ENCODE measurements at places on chromosomes 2 and 18.

GRCh38 chr2:55763721-55764120, 70.1 kb upstream of the PNPT1 start:
- no peak for DNase-seq

DNA sequence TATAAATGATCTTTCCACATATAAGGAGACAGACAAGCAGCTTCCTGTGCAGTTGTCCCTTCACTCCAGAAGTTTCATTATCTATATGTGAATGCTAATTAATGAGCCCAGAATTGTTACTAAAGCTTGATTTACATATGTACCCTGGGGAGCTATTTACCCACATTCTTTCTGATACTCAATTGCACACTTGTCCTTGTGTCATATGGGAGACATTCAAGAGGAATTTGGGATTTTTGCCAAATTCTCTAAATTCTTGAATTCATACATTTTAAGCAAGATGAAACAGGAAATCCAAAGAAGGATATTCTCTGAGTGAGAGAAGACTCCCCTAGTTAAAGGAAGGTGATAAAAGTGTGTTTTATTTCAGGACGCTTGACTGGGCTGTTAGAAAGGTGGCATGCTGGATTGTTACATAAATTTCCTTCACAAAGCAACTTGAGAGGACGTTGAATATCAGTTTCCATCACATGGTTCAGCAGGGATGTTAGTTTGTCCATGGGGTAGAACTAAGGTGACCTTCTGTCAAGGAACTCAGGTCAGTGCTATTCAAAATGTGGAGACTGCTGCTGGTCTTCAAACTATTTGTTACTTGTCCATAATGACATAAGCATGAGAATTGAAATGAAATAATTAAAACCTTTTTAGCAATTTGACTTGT, 368.2 kb downstream of the IRS1 start:
- DNase-seq, result peak; percentile 91

DNA sequence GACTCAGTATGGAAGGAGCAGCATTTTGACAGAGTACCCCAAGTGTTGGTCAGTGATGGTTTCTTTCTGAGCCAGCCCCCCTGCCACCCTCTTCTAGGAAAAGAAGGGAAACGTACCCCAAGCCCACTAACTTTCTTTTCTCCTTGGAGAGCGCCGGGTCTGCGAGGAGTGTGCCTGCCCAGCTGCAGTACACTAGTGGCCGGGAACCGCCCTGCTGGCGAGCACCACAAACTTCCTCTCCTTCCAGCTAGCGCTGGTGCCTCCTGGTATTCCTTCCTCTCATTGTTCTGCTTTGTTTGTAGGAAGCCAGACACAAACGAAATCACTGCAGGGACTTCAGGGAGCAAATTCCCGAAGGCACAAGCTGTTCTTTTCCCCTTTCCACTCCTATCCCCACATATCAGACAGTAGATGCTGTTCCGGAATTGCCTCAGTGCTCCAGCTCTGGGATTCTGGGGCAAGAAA, 1.8 kb downstream of the CCDC85A start:
- DNase-seq, result peak; percentile 27

DNA sequence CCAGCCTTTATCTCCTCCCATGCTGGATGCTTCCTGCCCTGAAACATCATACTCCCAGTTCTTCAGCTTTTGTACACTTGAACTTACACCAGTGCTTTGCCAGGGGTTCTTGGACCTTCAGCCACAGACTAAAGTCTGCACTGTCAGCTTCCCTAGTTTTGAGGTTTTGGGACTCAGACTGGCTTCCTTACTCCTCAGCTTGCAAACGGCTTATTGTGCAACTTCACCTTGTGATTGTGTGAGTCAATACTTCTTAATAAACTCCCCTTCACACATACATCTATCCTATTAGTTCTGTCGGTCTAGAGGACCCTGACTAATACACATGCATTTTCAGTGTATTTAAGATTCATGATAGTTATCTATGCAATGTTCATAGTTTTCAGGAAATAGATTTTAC, 35.8 kb upstream of the ZNF804A start:
- no peak for DNase-seq

- DNase-seq, result no peak
Measured at GRCh38 chr2:64853306-64853705, 135.9 kb upstream of the SLC1A4 start.

- DNase-seq, result peak; percentile 22
Measured at GRCh38 chr2:18792226-18792629, 202.9 kb upstream of the NT5C1B start.

DNA sequence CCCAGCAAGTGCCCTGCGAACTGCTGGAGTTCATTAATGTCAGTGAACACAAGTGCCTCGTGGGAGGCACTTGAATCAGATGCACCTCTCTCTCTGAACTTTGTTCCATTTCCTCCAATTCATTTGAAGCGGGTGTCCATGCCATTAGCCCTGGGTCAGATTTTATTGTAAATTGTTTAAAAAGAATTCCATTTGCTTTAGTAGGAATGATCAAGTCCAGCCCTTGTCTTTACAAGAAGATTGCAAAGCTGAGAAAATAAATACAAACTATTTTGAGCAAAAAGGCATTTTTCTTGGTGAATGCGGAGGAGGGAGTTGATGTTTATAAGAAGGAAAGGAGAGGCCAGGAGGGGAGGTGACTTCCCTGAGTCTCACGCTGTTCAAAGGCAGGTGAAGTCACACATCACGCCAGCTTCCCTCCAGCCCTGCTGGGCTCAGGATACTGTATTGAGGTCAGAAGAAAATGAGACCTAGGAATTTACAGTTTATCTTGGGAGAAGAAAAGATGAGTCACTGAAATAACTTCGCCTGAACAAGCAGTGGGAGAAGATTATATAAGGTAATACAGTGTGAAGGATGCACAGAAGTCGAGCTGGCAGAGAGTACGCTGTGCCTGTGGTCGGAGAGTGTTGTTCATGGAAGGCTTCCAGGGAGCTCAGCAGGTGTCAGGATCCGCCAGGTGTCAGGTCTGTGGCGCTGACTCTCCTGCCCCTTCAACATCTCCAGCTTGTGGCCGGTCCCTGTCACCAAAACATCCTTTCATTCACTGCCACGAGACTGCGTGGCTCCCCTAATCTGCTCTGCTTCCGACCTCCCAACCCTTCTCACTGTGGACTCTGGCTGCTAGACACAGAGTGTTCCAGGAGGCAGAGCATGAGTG, 36.5 kb downstream of the EFR3B start:
- DNase-seq, result peak; percentile 77

- no peak for DNase-seq
Measured at GRCh38 chr18:78448106-78448505, 531.5 kb upstream of the SALL3 start.

DNA sequence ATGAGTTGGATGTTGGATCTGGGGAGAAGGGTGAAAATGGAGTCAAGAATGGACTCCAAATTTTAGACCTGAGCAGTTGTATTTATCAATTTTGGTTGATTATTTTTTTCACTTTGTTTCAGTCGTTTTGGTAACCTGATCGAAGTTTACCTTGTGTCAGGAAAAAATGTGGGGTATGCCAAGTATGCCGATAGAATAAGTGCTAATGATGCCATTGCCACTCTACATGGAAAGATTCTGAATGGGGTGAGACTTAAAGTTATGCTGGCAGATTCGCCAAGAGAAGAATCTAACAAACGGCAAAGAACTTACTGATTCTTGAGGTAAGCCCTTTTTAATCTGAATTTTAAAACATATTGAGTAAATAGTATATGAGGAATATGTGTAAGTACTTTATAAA, 13.6 kb downstream of the RBM45 start:
- DNase-seq, result no peak

DNA sequence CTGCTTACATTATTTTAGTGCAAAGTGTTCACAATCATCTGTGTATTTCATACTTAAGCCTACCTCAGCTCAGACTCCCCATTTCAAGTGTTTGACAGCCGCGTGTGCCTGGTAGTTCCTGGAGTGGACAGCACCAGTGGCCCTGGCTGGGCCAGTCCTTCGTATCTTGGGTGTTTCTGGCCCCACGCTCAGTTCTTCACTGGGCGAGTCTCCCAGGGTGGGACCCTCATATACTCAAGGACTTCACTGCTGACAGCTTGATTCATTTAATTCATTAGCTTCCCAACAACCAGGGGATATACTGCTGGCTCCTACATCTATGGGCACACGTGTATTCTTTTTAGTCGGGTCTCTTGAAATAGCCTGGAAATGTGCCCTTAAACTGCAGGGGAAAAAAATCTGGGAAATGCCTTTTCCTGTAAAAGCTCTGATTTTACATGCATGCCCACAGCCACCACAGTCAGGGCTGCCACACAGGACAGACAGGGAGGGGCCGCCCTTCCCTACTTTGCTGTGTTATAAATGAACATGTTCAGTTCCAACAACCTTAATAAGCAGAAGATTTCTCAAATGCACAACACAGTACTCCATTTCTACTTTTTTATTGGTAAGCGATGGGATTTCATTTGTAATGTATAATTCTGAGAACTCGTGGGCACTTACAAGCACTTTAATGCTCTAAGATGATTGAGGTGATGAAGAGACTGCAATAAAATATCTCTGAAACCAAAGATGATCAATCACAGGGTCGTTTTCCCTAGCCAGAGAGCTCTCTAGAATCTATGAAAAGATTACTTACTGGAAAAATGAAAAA, 205.5 kb upstream of the REV1 start:
- no peak for DNase-seq

DNA sequence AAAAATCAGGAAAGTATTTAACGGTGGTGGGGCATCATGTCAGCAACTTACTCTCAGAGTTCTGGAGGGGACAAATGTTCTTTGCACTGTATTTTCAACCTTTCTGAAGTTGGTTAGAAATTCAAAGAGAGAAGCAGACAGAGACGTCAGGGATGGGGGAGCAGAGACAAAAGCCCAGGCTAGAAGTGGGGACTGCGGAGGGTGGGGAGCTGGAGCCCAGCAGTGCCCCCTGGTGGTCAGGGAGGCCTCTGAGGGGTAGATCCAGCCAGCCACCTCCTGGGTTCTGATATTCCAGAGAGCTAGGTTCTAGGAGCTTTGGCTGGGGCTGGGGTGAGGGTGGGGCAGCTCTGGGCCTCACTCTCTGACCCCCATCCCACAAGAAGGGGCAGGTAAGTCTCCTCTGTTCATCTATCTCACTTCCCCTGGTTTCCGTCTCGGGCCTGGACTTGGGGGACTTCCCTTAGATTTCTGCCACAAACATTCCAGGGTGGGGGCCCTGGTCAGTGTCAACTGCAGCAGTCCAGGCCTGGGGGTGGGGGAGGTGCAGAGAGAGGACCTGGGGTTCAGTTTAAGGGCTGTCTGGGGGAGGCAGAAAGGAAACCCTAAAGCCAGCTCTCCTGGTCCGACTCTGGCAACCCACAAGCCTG, 8.9 kb downstream of the TNS1 start:
- DNase-seq, result peak; percentile 40

DNA sequence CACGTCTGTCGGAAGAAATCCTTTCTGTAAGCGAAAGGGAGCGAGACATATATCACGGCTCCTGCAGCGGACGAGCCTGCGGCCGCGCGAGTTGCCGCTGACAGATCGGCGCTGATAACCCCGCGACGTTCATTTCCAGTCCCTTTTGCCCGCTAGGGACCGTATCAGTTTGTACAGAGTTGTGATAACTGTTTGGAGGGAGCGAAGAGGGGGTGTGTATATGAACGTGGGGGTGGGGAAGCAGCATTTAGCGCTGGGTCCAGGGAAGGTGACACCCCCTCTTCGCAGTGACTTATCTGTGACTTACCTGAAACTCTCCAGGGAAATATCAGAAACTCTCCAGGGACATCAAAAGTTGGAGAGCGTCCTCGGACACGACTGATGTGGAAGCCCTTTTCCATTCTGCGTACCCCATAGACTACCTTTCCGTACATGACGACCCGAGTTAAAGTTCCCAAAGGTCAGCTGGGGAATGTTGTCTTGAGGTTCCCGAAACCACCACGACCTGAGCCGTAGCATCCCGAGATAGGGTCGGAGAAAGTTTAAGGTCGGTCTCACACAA, 948 bp upstream of the GATA6 start:
- DNase-seq, result peak; percentile 44

GRCh38 chr2:153360239-153360638, 118.3 kb downstream of the RPRM start:
- no peak for DNase-seq

DNA sequence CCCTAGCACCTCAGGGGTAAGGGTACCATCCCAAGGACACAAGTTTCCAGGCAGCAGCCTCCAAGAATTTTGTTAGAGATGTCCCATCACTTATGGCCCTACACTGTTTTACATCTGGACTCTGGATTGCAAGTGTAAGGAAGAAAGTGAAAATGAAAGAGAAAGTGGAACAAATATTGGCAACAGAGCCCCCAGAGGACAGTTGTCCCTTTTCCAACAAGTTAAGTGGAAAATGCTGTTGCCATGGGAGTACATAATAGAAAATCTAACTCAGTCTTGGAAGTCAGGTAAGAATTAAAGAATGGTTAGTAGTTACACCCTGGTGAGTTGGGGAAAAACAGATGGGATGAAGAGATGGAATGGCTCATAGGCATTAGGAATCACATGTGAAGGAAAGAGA, 50.6 kb downstream of the TTC21B start:
- peak; percentile 17 for DNase-seq

Data from fibroblast of skin of back (primary cell).